ENCODE measurements at places on chromosomes 3 and 15.
A peak's percentile ranks its signal among the peaks of the same experiment; 100 is the strongest.

- DNase-seq = no peak
Measured at GRCh38 chr3:17075907-17076306, 191.2 kb downstream of the PLCL2 start.

- DNase-seq = no peak
Measured at GRCh38 chr3:186487819-186488218, 56.4 kb downstream of the CRYGS start.

DNA sequence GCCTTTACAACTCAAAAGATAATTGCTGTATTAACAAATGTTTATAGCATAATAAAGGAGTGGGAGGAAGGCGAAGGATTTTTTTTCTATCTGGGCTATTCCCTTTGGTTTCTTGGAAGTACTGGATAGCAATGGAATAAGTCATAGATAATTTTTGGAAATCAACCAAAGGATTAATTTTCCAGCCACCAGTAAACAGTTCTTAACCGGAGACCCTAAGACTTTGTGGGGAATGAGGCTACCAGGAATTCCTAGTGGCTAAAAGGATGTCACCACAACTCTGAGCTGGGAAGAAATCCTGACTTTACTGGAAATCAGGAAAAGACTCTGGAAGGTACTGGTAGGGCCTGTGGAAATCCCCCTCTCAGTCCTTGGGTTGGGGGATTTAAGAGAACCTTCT lies 138.4 kb upstream of the RARB start:
- no peak for DNase-seq

- no peak for DNase-seq
Measured at GRCh38 chr3:194176274-194176991, 40.5 kb downstream of the HES1 start.

- DNase-seq = no peak
Measured at GRCh38 chr15:46576646-46577395, 942.0 kb downstream of the SQOR start.

- DNase-seq = no peak
Measured at GRCh38 chr3:99951701-99952100, 134.0 kb downstream of the CMSS1 start.

DNA sequence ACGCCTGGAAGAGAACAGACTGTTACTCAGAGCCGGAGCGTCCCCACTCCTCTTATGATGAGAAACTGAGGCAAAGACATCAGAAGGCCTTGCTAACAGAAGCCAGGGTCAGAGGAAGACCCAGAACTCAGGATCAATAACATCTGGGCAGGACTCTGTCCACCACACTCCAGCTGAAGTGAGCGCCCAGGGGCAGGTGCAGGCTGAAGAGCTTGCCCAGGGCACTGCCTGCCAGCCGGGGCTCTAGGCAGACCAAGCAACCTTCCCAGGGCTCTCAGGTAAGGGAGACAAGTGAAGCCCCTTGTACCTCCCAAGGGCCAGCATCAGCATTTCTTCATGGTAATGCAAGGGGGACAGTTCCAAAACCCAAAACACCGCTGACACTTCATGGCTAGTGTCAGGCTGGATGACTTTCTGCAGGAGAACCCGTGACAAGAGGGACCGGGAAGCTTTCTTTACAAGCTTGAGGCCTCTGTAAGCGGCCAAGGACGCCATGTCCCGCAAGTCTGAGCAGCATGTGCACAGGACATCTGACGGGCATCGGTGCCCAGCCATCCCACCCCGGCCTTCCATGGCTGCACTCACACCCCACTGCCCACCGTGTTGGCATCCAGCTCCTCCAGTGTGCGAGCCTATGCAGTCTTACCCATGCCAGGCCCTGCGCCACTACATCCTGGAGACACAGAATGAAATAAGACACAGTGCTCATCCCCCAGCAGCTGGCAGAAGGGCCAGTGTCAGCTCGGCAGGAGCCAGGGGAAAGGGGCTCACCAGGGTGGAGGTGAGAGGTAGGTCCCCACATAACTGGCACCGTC lies 14.1 kb downstream of the XXYLT1 start:
- DNase-seq = no peak

GRCh38 chr3:132433121-132433520 lies 15.8 kb downstream of the DNAJC13 start:
- no peak for DNase-seq

DNA sequence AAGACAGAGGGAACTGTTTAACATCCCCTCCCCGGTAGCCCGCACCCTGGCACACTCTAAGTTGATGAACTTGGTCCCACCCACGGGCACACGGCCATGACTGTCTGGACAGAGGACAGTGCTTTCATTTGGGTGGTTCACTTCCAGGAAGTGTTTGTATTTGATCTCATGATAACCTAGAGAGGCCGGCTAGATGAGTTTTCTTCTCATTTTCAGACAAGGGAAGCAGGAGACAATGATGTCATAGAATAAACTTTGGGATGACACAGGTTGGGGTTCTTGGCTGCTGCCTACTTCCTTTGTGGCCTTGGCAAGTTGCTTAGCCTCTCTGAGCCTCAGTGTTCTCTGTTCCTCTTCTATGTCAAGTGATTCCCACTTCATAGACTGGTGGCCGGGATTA lies 16.1 kb upstream of the LYSMD4 start:
- no peak for DNase-seq

- DNase-seq = no peak
Measured at GRCh38 chr15:68526269-68526668, 52.5 kb upstream of the CORO2B start.

- DNase-seq = no peak
Measured at GRCh38 chr15:83127547-83128150, 20.2 kb downstream of the TM6SF1 start.

- DNase-seq = no peak
Measured at GRCh38 chr15:52076889-52077781, 35.4 kb downstream of the BCL2L10 start.

DNA sequence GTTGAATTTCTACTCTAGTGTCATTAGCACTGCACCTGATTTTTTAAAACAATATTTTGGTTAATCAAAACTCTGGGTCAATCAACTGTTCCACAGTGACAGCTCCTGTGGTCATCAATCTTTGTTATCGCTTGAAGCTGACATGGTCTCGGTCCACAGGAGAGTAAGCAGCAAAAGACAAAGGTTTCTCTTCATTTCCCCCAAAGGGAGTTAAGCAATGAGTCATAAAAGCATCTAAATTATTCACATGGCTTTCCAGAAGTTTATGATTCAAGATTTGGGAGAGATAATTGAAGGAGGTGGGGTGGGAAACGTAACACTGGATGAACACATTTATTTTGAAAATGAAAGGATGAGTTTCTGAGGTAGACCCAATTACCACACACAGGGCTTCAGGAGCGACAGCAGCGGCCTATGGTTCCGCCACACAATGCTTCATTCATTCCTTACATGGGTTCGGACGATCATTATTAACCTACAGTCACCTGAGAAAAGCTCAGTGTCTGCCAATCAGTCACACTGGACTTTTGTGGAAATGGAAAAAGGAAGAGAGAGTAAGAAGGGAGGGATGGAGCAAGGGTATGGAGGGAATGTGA lies 505.1 kb downstream of the FHIT start:
- no peak for DNase-seq

GRCh38 chr3:146314871-146315270 lies 64.0 kb upstream of the PLSCR4 start:
- no peak for DNase-seq

DNA sequence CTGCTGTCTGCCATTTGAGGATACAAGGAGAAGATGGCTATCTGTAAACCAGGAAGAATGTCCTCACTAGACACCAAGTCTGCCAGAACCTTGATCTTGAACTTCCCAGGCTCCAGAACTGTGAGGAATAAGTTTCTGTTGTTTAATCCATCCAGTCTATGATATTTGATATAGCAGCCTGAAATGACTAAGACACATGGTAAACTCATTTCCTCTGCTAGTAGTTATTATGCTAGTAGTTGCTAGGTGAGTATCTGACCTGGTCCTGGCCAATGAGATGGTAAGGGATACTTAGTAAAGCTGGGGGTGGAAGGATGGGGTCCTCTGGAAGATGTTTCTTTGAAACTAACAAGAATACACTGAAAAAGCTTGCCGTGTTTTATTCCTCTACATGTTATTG lies 280.7 kb upstream of the ARHGEF26 start:
- DNase-seq = no peak

GRCh38 chr3:68436619-68437401 lies 495.5 kb downstream of the TAFA4 start:
- DNase-seq = no peak

DNA sequence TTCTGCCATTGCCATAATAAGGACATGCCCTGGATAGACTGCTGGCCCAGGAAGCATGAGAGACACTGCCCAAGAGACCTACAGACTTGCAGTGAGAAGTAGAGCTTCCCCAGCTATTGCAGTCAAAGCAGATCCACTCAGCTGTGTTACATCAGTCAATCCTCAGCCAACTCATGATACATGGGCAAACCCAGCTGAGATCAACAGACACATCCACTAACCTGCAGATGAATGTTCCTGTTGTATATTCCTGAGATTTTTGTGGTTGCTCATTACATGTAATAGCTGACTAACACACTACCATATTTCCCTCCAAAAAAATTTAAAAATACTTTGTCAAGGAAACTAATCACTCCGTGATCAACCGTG lies 68.6 kb downstream of the DCLK3 start:
- DNase-seq = no peak

GRCh38 chr3:28171962-28172361 lies 69.5 kb upstream of the CMC1 start:
- DNase-seq = no peak

GRCh38 chr15:42544853-42545629 lies 3.6 kb downstream of the LRRC57 start:
- no peak for DNase-seq

- no peak for DNase-seq
Measured at GRCh38 chr3:105199217-105199616, 167.5 kb upstream of the ALCAM start.

- DNase-seq = no peak
Measured at GRCh38 chr3:62284442-62284841, 88.9 kb downstream of the FEZF2 start.

- no peak for DNase-seq
Measured at GRCh38 chr3:9498781-9499180, 54.8 kb downstream of the LHFPL4 start.

DNA sequence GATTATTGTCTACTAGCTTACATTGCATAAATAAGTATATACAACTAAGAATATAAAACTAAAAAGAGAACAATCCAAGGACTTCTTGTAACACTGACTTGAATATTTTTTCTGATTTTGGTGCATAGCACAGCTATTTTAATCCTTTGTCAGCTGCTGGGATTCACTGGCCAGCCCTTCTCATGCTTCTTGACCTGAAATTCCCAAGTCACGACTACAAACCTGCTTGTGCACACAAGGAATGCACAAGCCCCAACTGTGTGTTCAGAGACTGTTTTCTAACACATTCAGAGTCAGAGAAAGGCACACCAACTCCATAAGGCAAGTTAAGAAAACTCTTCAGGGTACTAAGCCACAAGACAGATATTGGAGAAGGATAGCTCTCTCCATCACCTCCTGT lies 80.9 kb downstream of the TNIK start:
- no peak for DNase-seq

DNA sequence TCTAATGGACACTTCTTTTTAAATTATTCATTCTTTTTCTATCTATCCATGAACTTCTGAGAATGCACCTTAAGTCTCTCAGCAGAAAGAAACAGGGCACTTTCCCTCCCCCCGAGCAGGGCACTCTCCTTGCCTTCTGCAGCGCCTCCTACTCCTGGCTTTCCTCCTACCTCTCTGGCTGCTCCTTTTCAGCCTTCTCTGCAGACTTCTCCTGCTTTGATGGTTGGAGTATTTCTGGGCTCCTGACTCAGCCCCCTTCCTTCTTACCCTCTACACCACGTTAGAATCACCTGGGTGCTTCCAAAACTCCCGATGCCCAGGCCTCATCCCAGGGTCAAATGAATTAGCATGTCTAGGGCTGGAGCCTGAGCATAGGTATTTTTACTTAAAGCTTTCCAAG lies 3.4 kb downstream of the SCN5A start:
- DNase-seq = no peak

GRCh38 chr15:28178290-28178689 lies 79.2 kb upstream of the OCA2 start:
- no peak for DNase-seq

GRCh38 chr3:72630969-72631344 lies 217.3 kb downstream of the SHQ1 start:
- DNase-seq = no peak

DNA sequence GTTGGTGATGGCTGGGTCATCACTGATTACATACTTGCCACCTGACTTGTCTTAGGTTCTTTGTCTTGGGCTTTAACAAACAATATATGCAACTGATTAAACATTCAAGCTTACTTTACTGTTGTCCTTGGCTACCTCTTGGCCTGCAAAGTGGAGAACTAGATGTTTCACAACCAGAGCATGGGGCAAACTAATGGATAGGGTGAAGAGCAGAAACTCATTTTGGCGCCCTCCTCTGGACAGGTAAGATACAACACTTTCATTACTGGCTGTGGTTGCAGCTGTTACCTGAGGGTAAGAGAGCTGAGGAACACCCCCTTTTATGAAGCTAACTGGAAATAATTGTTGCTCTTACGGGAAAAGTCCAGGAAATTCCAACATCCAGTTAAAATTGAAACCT lies 262.1 kb downstream of the NAALADL2 start:
- DNase-seq = peak; percentile 50

- DNase-seq = no peak
Measured at GRCh38 chr15:71973366-71973765, 144.6 kb downstream of the MYO9A start.

GRCh38 chr15:38226608-38227266 lies 25.9 kb upstream of the SPRED1 start:
- DNase-seq = no peak

- DNase-seq = no peak
Measured at GRCh38 chr3:169509780-169510692, 153.5 kb downstream of the MECOM start.

GRCh38 chr3:3862534-3862933 lies 63.3 kb downstream of the LRRN1 start:
- DNase-seq = no peak

DNA sequence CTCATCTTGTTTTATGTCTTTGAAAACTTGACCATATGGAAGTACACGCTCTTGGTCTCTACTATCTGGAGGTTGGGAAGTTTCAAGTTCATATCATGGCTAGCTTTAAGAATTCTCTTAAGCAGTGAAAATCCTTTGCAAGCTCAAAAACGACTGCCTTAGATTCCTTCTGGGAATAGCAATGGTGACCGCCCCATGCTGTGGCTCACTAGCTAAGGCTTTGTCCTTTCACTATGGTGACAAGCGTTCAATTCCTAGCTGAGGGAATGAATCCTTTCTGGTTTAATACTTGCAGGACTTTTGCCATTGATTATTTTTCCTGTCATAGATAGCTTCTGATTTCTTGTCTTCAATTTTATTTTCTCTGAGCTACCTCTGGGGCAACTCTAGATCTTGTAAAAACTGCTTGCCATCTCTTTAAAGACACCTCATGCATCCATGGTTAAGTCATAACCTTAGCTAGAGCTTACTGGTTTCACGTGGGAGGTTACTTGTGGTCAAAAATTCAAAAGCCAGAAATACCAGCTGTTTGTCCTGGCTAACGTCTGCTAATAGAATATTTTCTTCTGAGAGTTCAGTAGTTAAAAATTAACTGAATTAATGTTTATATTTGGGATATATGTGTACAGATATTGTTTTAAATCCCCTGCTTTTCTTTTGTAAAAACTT lies 673.4 kb upstream of the CBLB start:
- no peak for DNase-seq

- DNase-seq = no peak
Measured at GRCh38 chr3:31829010-31829409, 152.1 kb downstream of the OSBPL10 start.

GRCh38 chr15:41567862-41568261 lies 8.8 kb downstream of the TYRO3 start:
- peak; percentile 61 for DNase-seq
